ENCODE measurements at places on chromosomes 5 and 9.

DNA sequence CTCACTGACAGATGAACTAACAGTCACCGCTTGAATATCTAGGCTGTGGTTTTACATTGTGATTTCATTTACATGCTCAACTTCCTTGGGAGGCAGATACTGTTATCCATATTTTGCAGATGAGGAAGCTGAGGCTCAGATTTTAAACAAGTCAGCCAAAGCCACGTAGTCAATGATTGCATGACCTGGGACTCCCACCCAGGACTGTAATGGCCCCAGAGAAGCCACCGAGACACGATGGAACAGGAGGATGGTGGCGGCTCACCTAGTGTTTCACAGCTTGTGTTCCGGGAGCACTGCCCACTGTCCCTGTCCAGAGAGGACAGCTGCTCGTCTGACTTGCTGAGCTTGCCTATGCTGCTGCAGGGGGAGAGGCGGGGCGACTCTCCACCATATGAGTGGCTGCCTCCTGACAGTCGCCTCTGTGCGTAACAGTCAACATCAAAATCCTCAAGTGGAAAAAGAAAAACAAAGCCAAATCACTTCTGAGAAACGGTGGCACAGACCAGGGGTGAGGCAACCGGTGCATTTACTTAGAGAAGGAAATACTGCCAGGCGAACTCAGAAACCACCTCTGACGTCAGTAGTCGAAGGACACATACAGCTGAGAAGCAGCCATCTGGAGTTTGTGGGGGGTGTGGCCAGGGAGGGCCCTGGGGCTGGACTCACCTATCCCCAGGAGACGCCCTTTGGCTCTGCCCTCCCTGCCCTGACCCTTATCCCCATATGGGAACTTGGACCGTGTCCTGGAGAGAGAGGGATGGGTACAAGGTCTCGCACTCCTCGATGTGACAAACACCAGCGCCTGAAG, 82.5 kb downstream of the PRRT1B start:
- peak; percentile 66 for DNase-seq

DNA sequence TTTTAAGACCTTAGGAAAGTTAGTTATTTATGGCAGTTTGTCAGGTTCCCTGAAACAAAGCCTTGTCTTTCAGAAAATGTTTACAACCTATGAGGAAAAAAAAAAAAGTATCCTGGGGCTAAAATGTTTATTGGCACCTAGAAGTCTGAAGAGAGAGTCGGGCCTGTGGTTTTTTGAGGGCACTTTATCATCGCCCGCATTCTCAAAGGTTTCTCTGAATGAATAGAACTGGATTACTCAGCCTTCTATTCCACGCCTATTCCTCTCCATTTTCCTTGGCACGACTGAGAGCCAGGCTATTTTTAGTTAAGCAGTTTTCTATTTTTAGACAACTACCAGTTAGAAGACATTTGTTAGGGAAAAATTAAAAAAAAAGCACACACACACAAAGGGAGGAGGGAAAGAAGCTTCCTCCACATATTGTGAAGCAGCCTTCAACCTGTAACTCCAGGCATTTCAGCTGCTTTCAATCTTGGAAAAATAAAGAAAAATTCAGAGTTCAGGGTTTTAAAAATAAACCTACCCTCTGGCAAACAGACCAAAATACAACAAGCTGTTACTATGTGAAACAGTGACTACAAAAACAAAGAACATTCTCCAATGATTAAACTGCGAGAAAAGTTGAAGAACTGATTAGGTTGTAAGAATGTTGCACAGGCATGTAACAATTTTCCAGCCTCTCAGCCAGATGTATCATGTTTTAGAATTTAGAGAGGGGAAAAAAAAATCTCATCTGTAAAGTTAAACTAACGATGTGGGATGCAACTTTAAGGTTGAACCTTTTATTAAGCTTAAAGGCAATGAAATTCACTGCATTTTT, 97.0 kb downstream of the MEF2C start:
- DNase-seq, result peak; percentile 94

GRCh38 chr9:27990524-27990923, 417.2 kb upstream of the C9orf72 start:
- DNase-seq, result no peak

DNA sequence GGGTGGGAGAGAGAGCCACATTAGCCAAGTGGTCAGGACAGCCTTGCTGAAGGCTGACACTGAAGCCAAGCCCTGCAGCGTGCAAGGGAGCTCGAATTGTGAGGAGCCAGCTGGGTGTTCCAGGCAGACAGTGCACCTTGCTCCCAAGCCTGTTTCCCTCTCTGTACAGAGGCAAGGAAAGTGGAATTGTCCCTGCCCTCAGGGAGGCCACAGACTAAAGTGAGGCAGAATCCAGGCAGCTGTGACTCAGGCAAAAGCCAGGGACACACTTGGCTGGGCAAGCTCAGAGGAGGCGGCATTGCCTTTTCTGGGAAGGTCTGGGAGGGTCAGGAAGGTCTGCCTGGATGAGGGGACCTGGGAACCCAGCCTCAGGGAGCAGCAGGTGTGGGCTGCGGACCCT, 50.2 kb upstream of the LMX1B start:
- DNase-seq, result no peak

- peak; percentile 60 for DNase-seq
Measured at GRCh38 chr9:72476617-72477437, 44.6 kb upstream of the TMC1 start.

DNA sequence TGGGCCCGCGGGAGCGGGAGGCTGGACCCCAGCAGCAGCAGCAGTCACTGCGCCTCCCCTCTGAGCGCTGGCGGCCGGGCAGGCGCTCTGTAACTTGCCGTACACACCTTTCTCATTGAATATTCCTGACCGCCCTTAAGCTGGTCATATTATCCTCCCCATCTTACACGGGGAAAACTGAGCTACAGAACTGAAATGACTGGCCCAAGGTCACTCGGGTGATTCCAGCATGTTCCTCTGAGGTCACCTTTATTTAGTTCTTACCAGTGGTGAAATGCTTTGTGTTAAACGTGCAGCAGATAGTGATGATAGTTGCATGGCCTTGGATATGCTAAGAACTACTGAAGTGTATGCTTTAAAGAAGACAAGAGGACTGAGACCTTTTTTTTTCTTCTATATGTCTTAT, 607 bp downstream of the UQCRQ start:
- DNase-seq, result no peak

DNA sequence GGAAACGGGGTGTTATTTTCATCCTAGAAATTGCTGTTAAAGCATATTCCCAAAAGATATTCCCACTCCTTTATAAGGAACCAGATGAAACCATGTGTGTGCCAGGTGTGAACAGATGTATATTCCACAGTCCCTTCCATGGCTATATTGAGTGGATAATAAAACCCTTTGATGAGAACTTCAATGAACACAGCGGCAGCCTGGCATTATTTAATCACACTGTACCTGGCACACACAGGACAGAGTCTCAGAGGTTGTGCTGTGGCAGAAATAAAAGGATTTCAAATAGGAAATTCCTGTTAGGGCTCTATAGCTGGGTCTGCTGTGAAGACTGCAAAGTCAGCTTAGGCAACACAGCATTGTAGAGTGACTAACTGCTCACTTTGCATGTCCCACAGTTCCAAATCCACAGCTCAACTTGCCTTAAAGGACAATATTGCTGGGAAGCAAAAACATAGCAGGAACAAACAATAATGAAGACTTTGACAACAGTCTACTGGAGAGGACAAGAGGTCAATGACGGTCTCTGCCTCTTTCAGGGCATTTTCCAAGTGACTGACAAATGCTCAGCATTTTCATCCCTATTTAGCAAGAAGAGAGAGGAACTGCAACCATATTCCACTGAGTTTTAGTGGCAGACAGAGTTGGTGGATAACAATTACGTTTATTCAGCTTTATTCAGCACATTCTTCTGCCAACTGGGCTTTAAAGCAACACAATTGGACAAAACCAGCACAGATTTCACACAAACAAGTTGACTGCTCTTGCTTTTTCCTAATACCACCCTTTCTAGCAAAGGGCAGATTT, 255.7 kb upstream of the RGMB start:
- no peak for DNase-seq

- DNase-seq, result no peak
Measured at GRCh38 chr5:156378159-156378558, 51.2 kb downstream of the SGCD start.

GRCh38 chr9:78644359-78644758, 347.4 kb downstream of the PSAT1 start:
- peak; percentile 9 for DNase-seq

DNA sequence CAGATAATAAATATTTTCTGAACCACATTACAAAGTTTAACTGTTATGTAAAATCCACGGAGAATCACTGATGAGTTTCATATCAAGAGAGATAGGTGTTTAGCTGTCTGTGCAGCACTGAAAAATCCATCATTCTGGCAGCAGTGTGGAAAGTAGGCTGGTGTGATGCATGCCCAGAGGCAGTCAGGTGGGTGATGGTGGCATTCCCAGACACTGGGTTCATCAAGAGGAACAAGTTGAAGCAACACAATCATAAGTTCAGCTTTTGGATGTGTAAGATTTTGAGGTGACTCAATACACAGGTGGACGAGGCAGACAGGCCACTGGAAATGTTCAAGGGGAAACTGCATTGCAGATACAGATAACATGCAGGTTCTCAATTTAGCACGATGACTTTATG, 11.9 kb downstream of the DNAH5 start:
- DNase-seq, result no peak

DNA sequence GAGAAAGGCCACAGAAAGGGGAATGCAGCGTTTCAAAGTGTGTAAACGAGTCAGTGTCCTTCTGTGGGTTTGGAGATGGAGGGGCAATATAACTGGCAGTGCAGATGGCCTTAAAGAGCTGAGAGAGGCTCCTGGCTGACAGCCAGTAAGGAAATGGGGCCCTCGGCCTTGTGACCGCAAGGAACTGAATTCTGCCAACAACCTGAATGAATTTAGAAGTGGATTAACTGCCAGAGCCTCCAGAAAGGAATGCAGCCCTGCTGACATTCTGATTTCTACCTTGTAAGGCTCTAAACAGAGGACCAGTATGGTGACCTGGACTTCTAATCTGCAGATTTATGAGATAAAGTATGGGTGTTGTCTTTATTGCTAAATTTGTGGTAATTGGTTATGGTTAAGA, 17.5 kb upstream of the NREP start:
- DNase-seq, result peak; percentile 70

DNA sequence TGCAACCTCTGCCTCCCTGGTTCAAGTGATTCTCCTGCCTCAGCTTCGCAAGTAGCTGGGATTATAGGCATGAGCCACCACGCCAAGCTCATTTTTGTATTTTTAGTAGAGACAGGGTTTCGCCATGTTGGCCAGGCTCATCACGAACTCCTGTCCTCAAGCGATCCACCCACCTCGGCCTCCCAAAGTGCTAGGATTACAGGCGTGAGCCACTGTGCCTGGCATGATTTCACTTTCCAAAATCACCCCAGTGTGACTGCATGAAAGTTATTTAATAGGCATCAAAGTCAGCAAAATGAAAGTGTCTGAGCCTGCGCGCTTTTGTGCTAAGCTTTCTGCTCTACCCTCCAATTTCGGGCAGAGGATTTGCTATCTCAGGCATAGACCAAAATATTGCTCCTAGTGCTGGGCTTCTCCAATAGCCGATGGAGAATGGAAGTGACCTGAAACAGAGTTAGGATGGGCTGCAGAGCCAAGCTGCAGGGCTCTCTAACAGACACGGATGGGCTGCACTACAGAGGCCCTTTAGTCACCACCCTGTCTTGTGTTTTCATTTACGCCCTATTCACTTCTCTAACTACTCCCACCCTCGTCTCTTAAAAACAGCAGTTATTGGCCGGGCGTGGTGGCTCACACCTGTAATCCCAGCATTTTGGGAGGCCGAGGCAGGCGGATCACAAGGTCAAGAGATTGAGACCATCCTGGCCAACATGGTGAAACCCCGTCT, 44.3 kb downstream of the RETREG1 start:
- no peak for DNase-seq

DNA sequence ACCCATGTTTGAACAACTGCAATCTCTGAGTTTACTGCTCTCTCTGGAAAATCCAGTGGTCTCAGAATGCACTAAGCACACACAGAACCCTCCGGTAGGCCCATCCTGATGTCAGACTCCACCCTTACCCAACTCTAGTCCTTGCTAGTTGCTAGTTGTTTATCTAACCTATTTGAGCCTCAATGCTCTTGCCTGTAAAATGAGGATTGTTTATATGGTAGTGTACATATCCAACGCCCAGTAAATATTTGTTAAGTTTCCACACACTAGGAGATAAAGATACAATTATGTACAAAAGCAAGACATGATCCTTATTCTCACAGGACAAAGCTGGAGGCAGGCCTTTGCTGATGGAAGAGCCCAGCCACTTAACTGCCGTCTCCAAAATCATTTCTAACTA, 192.2 kb downstream of the SPOCK1 start:
- DNase-seq, result no peak

DNA sequence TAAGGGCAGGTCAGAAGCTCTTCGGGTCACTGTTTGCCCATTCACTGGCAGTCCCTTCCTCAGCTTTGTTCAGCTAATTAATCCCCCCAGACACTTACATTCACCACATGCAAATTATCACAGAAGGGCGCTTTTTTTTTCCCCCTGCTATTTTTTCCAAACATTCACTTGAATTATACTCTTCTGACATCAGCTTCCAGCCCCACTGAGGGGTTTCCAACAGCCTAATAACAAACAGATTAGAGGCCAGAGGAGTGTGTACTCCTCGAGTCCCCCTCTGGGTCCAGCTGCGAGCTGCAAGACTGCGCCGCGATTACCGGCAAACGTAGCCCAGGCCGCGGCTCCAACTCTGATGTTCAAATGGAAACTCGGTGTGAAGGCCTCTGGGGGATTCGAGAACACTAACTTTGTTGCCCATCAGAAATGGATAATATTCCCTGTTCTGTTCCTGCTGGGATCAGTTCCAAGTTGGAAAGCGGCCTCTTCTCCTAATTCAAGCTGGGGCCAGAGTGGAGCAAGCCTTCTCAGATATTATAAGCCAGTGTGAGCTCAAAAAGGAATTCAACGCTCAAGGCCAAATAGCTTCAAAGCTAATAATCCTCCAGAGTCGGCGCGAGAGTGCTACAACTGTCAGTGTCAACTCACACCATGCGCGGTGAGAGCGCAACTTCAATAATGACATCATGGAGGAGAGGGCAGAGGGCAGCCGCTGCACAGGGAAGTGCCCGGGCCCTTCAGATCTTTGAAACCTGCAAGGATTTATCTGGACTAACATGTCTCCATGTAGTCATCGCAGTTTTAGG, 560.8 kb downstream of the BNC2 start:
- peak; percentile 70 for DNase-seq

- no peak for DNase-seq
Measured at GRCh38 chr5:97918057-97918456, 735.0 kb upstream of the RIOK2 start.

GRCh38 chr9:116166713-116167112, 13.1 kb downstream of the PAPPA start:
- DNase-seq, result no peak
